PC-3 (cell line): ENCODE measurements at places on chromosomes 2 and 18.

DNA sequence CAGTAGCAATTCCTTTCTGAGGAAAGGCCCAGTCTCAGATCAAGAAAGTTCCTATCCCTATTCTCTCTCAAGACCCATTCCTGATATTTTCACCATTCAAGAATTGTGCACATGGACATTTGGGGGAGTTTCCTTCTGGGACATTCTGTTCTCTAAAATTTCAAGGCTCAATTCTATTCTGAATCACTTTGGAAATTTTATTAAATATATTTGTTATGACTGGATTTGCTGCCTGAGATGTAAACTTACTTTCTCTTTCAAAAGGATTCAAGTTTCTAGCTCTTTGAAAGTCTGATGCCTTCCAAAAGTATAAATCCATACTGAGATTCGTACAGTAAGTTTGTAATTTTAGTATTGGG, 55.3 kb upstream of the STK17B start:
- no peak for DNase-seq

GRCh38 chr2:144004742-144005141, 515.2 kb downstream of the ZEB2 start:
- no peak for DNase-seq

DNA sequence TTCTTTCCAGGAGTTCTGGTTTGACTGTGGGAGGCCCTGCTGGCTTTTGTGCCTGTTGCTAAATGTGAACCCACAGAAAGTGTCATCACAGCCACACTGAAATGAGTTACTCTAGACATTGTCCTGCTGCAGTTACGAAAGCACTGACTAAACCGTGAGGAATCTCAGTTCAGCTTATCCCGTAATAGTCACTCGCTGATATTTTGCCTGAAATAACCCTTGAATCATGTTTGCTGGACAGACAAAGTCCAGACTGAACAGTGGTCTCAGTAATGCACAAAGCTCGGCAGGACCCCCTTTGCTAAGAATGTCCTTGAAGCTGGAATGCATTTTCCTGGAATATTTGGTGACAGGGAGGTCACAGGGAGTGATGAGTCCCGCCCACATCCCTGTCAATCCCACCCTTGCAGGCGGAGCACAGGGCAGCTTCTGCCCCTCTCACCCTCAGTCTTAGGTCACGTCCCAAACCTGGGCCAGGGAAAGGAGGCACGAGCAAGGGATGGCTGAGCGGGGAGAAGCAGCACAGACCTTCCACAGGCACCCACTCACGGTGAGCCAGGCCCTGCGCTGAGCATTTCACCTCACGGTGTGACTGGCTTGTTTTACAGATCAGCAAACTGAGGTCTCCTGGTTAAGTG, 53.4 kb downstream of the ADI1 start:
- peak; percentile 66 for DNase-seq

DNA sequence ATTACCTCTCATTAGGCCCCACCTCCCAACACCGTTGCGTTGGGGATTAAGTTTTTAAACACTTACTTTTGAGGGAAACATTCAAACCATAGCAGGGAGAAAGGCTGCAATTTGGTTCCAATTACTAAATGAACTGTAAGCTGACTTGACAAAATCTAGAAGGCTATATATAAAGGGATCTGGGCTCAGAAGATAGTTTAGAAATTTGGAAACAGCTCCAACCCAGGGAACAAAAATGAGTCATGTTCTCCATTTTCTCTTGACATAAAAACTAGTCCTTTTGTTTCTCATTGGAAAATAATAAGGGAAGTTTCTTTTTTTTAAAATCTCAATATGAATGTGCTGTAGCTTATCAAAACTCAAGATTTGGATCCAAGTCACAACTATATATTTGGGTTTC, 17.5 kb downstream of the MOGAT1 start:
- DNase-seq: no peak

DNA sequence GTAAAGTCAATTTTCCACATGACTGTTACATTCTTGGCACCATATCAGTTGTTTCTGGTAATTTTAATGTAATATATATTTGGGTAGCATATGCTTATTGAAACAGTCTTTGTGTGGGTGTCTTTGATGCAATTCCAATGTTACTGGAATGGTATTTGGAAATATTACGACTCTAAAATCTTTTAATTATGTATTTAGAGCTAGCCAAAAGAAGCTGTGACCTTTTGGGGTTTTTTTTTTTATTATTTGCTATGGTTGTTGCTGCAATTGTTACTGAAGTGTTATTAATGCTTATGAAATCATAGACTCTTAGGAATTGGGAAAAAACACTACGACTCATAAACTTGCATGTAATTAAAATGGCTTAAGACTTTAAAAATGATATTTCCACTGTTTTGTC, 95.9 kb downstream of the AOX1 start:
- DNase-seq: no peak

GRCh38 chr18:77329651-77330050, 80.0 kb downstream of the GALR1 start:
- no peak for DNase-seq

GRCh38 chr2:204863336-204863735, 318.1 kb downstream of the PARD3B start:
- DNase-seq: no peak

DNA sequence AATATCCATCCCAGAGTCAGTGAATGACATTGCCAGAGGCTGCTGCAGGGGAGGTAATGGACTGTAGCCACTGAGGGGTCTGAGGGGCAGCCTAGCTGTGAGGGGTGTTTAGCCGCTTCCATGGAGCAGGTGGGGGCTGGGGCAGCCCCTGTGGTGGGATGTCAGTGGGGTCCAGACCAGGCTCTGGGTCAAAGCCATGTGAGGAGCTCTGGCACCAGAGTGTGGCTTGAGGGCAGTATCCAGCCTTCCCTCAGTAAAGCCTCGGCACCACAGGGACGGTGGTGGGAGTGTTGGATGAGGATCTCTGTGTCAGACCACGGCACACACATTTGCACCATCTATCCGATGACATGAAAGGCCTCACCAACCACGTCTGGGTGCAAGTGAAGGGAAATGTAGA, 85.0 kb downstream of the INHBB start:
- DNase-seq: no peak

DNA sequence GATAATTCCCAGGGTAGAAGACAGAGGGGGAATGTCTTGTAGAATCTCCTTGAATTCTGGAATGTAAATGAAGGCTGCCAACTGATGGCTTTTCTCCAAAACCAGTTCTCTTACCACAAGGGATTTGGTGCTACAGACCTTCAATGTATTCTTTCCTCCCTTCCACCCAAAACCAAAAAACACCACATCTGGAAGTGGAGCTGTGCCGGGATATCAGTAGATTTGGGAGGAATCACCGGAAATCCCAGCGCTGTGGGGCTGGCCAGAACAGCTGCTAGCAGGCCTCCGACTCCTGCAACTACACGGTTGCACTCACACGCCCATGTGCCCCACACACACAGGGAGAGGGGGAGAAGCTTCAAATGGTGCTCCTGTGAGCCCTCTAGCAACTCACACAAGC, 45.7 kb downstream of the RPL31 start:
- no peak for DNase-seq

DNA sequence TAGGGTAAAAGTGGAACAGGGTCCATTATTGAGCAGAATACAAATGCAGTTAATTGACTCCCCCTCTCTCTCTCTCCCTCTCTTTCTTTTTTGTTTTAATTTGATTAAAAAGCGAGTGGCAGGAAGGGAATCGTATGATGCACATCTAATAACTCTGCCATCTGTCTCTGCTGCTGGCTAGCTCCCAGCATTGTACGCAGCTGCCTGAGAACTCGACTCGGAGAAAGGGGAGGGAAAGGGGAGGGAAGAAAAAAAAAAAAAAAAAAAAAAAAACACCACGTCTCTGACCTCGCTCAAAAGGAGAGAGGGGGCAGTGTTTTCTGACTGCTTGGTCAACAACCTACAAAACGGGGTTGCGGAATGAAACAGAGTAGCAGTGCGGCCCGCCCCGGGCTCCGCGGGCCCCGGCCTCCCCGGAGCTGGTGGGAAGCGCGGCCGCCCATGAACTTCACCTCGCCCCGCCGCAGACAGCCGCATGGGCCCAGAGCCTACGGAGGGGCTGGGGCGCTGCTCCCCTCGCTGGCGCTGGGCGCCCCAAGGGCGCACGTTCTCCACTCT, 265.7 kb downstream of the TCF4 start:
- peak; percentile 81 for DNase-seq

DNA sequence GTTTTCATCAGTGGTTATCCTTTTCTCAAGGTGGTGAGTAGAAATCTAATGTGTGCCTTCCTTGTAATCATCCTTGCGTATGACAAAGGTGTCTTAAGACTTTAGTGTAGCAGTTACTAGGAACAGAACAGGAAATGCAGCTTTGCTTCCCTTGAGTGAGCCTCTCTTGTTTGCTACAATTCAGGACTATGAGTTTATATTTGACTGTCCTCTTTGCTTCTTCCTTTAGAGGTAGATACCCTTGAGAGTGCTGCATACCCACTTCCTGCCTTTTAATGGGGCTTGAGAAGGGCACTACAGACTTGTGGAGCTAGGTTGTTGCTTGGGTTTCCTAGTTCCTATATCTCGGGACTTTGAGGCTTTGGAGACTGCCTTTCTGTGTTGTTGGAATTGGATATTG, 3.8 kb downstream of the KCNJ13 start:
- DNase-seq: no peak

DNA sequence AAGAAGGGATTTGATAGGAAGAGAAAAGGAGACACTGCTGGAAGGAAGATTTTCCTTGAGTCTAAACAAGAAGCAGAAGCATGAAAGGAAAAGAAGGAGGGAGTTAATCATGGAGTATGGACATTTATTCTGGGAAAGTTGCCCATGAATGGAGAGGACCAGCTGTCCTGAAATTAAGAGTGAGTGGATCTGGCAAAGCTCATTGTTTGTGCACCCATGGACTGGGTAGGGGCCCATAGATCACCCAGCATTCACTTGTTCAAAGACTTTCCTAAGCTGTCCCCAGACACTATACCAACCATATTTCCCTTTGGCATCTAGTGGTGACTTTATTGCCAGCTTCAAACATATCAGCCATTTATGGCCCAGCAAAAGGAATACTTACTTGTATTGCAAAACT, 422.7 kb downstream of the FBXO15 start:
- no peak for DNase-seq

DNA sequence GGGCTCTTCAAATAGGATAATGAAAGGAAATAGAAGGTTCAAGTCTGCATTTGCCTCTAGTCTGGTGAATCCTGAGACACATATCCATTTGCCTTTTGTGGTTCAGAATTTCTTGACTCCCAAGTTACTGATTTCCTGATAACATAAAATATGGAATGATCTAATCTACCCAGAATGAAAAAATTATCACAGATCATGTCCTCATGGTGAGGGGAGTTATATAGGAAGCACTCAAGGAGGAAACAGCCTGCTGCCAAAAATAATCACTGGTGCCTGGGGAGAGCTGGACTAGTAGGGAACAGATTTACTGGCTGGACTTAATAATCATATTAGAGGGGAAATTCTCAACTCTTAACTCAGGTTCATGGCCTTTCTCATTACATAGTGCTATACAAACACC, 95.5 kb upstream of the STK17B start:
- DNase-seq: no peak

DNA sequence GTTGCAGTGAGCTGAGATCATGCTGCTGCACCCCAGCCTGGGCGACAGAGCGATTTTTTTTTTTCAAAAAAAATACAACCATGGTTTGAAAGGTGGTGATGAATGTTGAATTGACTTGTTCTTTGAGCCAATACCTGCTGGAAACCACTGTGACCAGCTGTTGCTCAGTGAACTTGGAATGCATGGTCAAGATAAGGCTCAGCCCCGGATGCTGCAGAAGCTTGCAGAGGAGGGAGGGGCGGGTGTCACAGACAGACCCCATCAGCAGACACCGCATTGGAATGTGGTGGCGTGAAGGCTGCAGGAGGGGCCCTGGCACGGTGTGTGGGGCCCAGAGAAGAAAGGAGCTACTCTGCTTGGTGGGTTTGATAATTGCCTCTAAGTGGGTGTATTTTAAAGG, 91.6 kb downstream of the ITGB1BP1 start:
- no peak for DNase-seq
